ENCODE measurements at places on chromosomes 16 and 17. TPM values are rescaled to one million over a fixed set of nuclear protein-coding genes. Genes with fewer than 3 reads are reported as not detected.

- DNase-seq: peak; percentile 43
These were observed 11.6 kb downstream of the CDK5R1 start for GRCh38 chr17:32498391-32498790.

GRCh38 chr16:58487566-58488351 lies 12.2 kb upstream of the NDRG4 start:
- peak; percentile 68 for DNase-seq

DNA sequence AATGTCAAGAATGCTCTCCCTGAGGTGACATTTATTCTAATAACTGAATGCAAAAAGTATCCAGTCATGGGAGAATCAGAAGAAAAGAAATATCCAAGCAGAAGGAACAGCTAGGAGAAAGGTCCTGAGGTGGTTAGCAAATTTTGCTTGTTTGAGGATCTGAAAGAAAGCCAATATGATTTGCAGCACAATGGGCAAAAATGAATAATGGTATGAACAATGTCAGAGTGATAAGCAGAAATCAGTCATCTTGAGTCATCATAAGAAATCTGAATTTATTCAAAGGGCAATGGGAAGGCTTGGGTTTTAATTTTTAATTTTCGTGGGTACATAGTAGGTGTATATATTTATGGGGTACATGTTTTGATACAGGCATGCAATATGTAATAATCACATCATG lies 68.5 kb downstream of the BRIP1 start:
- DNase-seq: no peak

KRT20 gene
- total RNA-seq: not detected

GRCh38 chr17:5514976-5515375 lies 28.6 kb downstream of the MIS12 start:
- DNase-seq: no peak

ELOB gene
- 571 TPM for total RNA-seq

CRISPLD2 gene
- total RNA-seq: 0.95 TPM

DNA sequence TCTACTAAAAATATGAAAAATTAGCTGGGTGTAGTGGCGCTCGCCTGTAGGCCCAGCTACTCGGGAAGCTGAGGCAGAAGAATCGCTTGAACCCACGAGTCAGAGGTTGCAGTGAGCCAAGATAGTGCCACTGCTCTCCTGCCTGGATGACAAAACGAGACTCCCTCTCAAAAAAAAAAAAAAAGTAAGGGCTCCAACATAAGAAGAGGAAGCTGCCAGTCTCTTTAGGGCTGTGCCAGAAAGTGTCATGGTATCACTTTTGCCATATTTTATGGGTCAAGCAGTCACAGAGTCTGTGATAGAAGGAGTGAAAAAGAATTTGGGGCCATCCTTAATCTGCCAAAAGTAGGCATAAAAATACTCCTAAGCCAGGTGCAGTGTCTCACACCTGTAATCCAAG lies 1.4 kb upstream of the PIPOX start:
- DNase-seq: no peak

- DNase-seq: no peak
These were observed 16.2 kb upstream of the ALOX15 start for GRCh38 chr17:4657678-4658077.

TLCD3B gene
- 0.38 TPM for total RNA-seq

- DNase-seq: peak; percentile 67
These were observed 37.6 kb downstream of the ARHGAP27 start for GRCh38 chr17:45394913-45395568.

GPR139 gene
- not detected for total RNA-seq

TSPOAP1 gene
- not detected for total RNA-seq

GRCh38 chr17:76500074-76500746 lies 1.0 kb downstream of the RHBDF2 start:
- DNase-seq: no peak

SLC9A5 gene
- total RNA-seq: 0.03 TPM

- DNase-seq: peak; percentile 47
These were observed 17.7 kb downstream of the RAI1 start for GRCh38 chr17:17698869-17699351.

- no peak for DNase-seq
These were observed 311.7 kb downstream of the PMP22 start for GRCh38 chr17:14953405-14953804.

DNA sequence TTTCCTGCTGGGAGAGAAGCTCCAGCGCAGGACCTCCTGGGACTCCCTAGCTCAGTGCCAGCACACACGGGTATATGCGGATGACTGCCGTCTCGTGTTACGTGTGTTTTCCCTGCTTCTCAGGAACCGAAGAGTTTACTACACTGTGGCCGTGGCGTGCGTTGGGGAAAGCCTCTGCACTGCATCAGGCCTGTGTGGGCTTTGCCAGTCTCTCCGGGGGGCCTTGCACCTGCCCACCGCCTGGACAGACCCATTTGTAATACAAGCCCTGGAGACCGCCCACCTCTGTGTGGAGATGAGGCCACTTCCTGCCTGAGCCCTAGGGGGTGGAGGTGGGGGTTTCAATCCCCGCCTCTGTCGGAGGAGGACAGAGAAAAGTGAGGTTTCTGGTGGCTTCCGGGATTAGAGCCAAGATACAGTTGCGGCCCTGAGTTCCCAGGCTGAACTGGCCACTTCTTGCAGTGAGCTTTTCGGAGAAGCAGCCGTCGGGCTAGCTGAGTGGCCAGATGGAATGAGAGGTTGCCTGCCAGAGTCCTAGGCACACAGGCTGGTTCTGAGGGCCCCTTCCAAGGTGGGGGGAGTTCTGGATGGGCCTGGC lies 43.4 kb upstream of the GSE1 start:
- no peak for DNase-seq

DNA sequence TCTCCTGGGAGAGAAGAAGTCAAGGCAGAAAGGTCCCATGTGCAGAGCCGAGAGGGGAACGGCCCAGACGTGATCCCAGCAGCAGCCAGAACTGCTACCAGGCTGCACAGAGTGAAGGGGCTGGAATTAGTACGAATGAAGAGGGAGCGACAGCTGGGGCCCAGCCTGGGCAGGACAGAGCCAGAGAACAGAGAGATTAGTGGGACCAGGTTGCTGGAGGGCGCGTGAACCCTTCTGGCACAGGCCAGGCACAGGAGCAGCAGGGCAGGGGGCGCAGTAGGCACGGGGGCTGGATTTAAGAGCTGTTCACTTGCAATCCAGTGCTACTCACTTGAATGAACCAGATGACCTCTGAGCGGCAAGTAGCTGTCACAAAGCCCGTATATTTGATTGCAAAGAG lies 66.9 kb downstream of the PLXDC1 start:
- DNase-seq: no peak

DNA sequence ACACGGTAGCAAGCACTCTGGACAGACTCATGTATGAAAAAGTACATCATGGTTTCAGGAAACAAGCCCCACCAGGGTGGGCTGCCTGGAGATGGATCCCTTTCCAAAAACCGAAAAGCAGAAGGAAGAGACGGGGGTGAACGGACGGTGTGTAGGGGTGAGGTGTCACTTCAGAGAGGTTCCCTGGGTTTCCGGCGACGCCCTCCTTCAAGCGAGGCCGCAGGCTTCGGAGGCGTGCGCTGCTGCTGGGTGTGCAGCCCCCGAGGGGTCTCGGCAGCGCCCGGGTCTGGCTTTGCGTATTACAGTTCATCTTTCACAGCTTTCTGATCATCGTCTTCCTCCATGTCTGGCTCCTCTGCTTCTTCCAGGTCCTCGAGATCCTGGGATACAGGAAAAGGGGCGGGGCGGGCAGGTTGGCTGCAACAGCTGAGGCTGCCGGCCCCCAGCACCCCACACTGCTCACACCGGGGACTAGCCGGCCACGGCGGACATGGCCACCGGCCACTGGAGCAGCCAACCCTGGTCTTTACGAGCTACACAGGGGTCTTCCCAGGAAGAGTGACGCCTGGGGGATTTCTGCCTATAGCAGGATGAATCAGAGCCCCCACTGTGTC lies 9.0 kb upstream of the PPP1R27 start:
- DNase-seq: no peak

GRCh38 chr16:80693553-80693952 lies 110.8 kb downstream of the CDYL2 start:
- DNase-seq: no peak

ENPP7 gene
- total RNA-seq: not detected

GRCh38 chr16:67713647-67714273 lies 5.4 kb downstream of the GFOD2 start:
- DNase-seq: no peak

All from A172 (cell line).